DMS79 (cell line): ENCODE measurements at places on chromosomes 2 and 18.

DNA sequence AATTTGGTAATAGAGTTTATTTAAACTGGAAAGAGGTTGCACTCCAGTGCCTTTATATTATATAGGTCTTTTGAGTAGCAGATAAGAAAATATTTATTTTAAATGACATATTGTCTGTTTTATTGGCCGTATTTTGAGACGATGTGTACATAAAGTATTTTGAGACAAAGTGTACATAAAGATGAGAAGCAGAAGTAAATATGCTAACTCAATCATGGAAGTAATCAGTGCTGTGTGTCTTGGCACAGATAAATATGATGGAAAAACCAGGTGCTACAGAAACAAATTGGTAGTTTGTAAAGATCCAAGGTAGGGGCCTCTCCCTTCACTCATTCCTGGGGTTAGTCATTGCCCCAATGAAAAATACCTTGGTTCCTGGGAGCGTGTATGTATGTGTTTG lies 382.9 kb downstream of the DSEL start:
- peak; percentile 83 for DNase-seq

DNA sequence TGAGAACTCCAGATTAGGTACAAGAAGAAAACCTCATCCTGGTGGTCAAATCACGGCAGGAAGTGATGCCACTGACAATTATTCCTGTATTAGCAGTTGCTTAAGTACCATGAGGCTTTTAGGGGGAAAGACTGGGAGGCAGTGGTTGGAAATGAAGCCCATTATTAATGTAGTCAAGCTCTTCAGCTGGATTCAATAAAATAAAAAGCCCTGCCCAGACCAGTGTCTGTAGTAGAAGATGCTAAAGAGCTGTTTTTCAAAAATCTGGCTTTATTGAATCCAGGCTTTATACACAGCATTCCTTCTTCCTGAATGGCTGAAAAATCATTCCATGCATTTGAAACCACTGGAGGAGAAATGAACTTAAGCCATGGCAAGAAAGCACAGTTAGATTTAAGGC lies 155.2 kb downstream of the BCL2 start:
- DNase-seq: no peak

- no peak for DNase-seq
These were observed 32.6 kb downstream of the FASTKD2 start for GRCh38 chr2:206798000-206798399.

- no peak for DNase-seq
These were observed 23.6 kb downstream of the ASAP2 start for GRCh38 chr2:9230051-9230802.

- no peak for DNase-seq
These were observed 106.0 kb upstream of the RAB12 start for GRCh38 chr18:8503248-8503647.

GRCh38 chr2:37029758-37030157 lies 54.4 kb downstream of the HEATR5B start:
- no peak for DNase-seq

GRCh38 chr2:136613096-136613495 lies 152.2 kb upstream of the THSD7B start:
- no peak for DNase-seq

GRCh38 chr2:128236491-128237035 lies 82.1 kb downstream of the HS6ST1 start:
- no peak for DNase-seq

DNA sequence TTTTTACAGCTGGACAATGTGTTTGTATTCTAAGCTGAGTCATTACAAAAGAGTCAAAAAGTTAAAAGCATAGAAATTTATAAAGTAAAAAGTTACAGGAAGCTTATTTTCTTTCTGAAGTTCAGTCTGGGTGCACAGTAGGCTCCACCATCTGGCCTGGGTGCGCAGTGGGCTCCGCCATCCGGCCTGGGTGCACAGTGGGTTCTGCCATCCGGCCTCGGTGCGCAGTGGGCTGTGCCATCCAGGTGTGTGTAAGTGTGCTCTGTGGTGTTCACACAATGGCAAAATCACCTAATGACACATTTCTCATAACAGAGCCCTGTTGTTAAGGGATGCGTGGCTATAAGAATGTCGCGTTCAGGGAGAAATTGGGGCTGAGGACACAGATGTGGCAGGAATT lies 195.5 kb downstream of the ANKRD30B start:
- DNase-seq: no peak

- no peak for DNase-seq
These were observed 545 bp upstream of the CDCA7 start for GRCh38 chr2:173354073-173354581.

DNA sequence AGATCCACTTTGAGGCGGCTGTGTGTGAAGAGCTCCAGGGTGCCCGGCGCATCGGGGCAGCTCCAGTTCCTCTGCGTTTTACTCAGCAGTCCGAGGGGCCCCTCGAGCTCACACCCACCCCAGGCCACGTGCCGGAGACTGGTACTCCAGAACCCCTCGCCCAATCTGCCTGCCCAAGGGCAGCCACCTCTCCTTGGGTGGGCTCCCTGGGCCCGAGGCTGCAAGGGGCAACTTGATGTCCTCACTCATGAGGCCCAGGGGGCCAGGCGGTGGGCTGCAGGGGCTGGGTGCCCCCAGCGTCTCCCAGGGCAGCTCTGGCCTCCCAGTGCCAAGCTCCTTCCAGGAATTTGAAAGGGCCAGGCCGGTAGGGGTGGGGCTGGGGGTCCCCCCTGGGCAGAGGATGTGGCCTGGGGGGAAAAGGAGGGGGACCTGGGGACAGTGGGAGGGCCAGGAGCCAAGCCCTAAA lies 16.7 kb downstream of the RAMP1 start:
- DNase-seq: no peak

DNA sequence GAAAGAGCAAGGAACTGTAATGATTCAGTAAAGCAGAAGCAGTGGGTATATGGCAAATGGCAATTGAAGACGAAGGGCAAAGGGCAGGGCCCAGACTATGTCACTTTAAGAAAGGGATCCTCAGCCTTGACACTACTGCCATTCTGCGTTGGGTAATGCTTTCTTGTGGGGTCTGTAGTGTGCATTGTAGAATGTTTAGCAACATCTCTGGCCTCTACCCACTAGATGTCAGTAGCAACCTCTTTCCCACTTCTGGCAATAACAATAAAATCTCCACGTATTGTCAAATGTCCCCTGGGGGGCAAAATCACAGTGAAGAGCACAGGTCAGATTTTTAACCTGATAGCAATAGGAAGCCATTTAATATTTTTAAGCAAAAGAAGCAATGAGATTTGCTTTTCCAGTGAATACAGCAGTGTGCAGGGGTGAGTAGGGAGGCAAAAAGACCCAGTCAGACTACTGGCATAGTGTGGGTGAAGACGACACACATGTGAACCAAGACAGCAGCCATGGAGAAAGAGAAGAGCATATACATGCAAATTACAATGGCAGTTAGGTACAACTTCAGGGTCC lies 209.5 kb downstream of the DYM start:
- DNase-seq: no peak

DNA sequence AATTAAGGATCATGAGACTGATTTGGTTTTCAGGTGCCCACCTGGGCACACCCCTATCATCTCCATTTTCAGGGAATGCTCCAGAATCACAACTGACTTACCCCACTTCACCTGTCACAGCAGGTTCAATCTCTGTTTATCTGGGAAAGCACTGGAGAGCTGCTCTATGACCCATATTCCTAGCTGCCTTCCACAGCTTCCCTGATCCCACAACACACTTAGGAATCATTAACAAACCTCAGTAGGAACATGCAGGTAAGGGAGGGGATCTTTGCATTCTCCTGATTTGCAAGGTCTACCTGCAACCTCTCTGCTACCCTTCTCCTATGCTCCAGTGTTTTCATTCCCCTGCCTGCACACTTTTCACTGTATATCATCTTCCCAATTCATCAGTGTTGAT lies 18.7 kb upstream of the FABP1 start:
- no peak for DNase-seq

GRCh38 chr2:240023792-240024191 lies 1.4 kb downstream of the NDUFA10 start:
- DNase-seq: no peak

DNA sequence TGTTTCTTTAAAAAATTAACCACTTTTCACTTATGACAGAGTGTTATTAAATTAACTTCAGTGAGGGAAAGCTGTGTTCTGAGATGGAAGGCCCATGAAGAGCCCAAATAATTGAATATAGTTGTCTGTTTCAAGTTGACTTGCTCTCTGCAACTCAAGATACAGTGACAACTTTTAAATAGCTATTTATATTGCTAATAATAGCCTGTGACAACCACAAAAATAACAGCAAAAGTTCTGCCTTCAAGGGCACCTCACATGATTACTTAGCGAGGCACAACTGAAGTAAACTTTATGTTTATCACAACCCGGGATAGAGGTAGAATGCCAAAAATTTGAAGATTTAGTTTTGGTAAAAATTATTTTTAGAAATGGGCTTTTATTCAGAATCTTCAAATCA lies 167.3 kb upstream of the SCN7A start:
- DNase-seq: no peak
